ENCODE measurements at places on chromosomes 6 and 20.

DNA sequence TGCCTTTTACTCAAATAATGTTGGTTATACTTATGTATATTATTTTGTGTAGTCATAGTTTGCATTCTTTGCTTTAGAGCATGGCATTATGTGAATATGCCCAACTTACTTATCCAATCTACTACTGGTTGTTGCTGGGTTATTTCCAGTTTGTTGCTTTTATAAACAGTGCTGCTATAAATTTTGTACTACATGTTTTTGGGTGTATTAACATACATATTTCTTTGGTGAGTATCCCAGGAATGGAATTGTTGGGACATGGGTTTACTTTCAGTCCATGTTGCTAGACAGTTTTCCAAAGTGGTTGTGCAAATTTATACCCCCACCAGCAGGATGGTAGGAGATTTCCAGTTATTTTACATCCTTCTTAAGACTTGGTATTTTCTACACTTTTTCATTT is 157.1 kb upstream of the THEMIS start:
- DNase-seq, result no peak

DNA sequence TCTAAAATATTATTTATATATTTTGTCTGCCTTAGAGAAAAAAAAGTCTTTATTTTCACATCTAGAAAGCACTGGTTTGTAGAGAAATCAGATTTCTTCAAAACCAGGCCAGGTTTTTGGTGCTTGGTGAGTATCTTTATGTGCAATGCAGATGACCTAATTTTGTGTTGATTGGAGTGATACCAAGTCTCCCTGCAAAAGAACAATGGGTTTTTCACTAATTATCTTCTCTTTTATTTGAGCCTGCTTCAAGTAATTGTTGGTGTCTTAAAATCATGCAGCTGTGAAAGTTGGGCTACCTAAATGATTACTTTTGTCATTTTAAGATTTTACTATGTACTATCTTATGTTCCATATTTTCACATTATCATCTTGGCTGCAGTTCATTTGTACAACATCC is 874.7 kb downstream of the TFAP2A start:
- DNase-seq, result no peak

GRCh38 chr6:53584726-53585125 is 39.8 kb upstream of the GCLC start:
- no peak for DNase-seq

DNA sequence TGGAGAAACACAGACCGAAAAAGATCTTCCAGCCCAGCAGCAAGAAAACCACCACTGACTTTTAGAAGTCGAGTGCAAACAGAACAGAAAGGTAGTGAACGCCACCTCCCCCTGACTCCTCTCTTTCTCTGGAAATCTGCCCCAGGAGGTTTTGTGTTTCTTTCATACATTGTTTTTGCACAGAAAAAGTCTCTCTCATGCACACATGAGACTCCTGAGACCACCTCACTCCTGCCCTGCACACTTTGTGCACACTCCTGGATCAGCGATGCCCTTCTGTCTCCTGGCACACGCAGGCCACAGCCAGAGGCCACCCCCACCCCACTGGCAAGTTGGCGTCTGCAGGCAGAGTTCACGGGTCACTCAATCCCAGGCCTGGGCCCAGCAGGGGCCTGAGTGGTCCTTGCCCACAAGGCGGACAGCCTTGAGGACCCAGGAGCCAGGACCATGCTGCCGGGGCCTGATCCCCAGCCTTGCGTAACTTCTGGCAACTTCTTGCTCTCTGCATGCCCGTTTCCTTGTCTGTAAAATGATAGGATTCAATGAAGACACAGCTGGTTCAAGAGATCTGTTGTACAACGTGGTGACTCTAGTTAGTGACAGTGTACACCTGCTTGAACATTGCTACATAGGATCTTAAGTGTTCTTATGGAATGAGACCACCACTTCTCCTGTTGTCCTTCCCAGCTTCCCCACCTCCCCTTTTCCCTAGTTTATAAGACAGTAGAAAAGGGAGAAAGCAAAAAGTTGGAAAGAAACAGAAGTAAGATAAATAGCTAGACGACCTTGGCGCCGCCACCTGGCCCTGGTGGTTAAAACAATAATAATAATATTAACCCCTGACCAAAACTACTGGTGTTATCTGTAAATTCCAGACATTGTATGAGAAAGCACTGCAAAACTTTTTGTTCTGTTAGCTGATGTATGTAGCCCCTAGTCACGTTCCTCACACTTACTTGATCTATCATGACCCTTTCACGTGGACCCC is 30.2 kb upstream of the CST7 start:
- no peak for DNase-seq

GRCh38 chr6:19587238-19587942 is 249.8 kb upstream of the ID4 start:
- DNase-seq, result no peak

GRCh38 chr20:50120935-50121693 is 8.2 kb upstream of the UBE2V1 start:
- DNase-seq, result peak; percentile 48

- peak; percentile 22 for DNase-seq
Observed at GRCh38 chr20:44967207-44967807, 995 bp downstream of the STK4 start.

- DNase-seq, result no peak
Observed at GRCh38 chr6:119073307-119074051, 5.0 kb downstream of the FAM184A start.

DNA sequence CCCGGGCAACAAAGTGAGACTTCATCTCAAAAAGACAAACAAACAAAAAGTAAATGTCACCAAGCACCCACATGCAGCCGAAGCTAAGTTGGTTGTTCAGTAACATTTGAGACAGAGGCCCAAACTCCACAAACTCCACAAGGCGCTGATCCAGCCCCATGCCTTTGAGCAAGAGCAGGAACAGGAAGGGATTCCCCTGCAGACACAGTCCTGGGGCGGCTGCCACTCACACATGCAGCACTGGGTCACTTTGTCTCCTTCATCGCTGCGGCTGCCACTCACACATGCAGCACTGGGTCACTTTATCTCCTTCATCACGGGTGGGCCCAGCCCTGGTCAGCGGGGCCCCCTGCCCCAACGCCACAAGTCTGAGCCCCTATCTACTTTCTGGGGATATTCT is 246.9 kb upstream of the RREB1 start:
- DNase-seq, result no peak

GRCh38 chr20:10502098-10502526 is 67.0 kb downstream of the SLX4IP start:
- DNase-seq, result no peak

DNA sequence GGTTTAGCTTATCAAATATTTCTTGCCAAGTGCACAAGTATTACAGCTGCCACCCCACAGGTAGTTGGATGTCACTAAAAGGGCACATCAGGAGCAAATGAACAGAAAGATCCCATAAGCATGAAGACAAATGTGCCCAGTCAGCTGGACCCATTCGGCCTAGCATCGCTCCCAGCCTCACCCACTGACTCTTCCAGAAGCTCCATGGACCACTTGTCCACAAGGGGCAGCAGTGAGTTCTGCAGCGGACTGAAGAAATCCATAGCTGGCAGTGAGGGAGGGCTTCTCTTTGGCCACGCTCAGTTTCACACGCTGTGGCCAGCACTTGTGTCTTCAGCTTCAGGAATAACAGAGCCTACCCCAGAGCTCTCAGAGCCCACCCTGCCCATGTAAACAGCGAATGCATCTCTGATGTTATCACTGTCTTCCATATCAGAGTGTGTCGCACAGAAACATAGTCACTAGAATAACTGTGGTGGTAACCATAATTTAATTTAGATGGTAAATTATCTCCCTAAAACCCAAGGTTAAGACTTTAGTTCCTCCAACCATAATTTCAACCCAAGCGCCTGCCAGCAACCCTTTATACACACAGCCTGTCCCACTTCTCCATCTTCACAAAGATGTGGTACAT is 15.8 kb downstream of the CGA start:
- peak; percentile 22 for DNase-seq

DNA sequence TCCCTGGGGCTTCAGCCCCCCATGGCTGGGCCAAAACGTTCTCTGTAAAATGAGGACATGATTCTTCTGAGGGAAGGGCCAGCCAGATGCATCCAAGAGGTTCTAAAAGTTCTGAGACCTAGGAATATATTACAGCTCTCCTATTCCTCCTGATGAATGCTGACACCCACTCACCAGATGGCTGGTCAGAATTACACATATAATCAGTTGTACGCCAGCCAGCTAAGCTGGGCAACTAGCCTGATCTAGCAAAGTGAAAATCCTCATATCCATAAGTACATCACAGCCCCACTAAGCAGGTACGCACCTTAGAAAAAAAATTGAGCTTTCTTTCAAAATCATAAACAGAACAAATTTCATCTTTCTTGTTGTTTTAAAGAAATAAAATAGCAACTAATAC is 34.8 kb downstream of the C6orf118 start:
- DNase-seq, result no peak

DNA sequence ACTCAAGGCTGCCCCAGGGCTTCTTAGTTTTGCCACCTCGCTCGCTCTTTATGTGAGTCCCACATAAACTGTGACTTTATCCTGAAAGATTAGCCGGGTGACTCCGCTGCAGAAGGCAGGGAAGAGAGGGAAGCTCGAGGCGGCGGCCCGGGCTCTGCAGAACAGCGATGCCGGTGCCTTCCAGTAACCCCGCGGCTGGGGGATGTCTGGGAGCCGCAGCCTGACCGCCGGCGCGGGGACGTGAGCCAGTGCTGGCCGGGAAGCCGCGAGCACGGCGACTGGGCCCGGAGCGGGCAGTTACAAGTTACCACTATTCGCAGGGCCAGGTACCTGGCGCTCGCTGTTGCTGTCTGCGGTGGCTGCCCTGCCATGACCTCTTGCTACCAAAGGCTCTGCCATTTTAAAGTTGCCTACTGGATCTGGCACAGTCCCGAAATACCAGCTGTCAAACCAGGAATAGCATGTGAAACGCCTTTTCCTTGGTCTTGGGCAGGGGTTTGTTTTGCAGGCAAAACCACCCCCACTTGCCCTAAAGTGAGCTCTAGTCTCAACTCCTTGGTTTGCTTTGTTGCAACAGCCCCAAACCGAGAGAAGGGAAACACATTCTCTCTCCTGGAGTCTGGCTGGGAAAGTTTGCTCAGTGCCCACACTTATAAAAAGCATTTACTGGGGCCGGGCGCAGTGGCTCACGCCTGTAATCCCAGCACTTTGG is 124.0 kb upstream of the SLC2A12 start:
- DNase-seq, result no peak

GRCh38 chr20:55635870-55636269 is 369.4 kb downstream of the CBLN4 start:
- no peak for DNase-seq

- no peak for DNase-seq
Observed at GRCh38 chr6:14129575-14129974, 12.0 kb downstream of the CD83 start.

DNA sequence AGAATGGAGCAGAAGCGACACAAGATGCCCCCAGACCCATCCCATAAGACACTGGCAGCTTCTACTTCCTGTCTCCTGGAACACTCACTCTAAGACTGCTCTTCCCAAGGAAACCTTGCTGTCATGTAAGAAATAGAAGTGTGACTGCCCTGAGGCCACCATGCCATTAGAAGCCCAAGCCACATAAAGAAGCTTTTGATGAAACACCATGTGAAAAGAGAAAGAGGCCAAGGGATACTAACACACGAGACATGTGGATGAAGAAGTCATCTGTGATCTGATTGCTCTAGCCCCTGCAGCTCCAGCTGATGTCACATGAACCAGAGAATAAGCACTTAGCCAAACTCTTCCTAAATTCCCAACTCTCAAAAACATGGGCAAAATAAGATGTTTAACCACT is 117.9 kb upstream of the PCSK2 start:
- DNase-seq, result no peak

GRCh38 chr6:20998748-20999448 is 464.6 kb downstream of the CDKAL1 start:
- DNase-seq, result no peak

DNA sequence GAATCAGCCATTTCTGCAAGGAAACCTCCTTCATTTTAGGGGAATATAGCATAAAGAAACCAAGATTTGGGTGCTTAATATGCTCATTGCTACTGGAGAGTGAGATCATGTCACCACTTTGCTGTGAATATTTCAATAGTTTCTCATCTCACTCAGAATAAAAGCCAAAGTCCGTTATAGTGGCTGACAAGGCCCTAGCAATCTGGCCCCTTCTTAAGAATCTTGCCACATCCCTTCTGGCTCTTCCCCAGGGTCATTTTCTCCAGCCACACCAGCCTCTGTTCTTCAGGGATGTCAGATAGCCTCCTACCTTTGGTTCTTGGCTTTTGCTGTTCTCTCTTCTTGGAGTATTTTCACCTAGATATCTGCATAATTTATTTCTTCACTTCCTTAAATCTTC is 24.8 kb upstream of the MLIP start:
- no peak for DNase-seq

DNA sequence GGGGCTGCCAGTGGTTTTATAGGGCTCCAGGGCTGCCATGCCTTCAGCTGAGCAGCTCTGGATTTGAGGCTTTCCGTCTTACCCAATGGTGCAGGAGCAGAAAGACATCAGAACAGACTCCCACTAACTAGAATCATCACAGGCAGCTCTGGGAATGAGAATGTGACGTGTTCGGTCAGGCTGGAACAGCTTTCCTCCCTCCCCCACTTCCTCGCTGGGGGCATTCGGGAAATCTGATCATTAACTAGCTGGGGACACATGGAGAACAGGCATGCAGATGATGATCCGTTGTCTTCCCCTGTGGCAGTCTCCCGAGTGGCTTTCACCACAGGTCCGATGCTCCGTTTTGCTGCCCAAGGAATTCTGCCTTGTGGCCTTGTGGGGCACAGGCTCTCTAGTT is 5.5 kb upstream of the MTG2 start:
- DNase-seq, result no peak

- DNase-seq, result no peak
Observed at GRCh38 chr20:31943052-31943471, 8.8 kb downstream of the PDRG1 start.

GRCh38 chr6:53706525-53706924 is 41.0 kb upstream of the KLHL31 start:
- DNase-seq, result no peak

DNA sequence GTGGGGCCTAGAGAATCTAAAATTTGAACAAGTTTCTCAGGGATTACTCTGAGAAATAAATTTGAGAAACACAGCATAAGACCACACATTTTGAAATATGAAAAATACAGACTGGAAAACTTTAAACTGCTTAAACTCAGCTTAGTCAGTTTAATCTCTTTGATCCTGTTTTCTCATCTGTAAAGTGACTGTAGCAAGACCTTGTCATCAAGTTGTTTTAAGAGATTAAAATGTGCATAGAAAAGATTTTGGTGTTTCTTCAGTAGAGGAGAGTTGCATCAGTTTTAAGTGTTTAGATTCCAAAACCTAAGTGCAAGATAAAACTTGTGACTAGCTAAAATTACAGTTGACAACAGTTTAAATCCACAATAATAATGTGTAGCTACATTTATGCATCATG is 8.1 kb upstream of the BCKDHB start:
- no peak for DNase-seq

All from stimulated activated CD4-positive, alpha-beta T cell treated with anti-CD3 and anti-CD28 coated beads, Interleukin-4, amount 100 ng/mL, for 4 hours (primary cell).